ENCODE measurements at places on chromosomes 7 and 10.

DNA sequence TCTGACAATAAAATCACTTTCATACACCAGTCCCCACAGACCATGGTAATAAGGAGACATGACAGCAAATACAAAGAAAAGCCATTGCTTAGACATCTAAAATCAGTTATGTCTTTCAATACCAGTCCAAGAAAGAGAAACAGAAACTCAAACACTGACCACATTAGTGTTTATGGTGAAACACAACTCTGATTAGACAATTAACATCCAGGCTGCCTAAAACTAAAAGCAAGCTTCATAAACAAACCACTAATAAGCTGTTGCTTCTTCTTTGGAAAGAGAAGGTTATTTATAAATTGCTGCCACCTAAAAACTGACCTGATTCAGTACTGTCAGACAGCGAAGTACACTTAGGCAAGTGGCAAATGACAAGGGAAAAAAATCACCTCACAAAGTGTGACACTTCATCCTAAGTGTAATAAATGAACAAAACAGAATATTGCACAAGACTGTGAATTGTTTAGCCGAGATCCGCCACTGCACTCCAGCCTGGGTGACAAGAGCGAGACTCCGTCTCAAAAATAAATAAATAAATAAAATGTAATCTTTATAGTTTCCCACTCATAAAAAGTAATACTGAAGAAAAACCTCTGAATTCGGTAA lies 277.4 kb downstream of the PARD3 start:
- DNase-seq, result no peak

DNA sequence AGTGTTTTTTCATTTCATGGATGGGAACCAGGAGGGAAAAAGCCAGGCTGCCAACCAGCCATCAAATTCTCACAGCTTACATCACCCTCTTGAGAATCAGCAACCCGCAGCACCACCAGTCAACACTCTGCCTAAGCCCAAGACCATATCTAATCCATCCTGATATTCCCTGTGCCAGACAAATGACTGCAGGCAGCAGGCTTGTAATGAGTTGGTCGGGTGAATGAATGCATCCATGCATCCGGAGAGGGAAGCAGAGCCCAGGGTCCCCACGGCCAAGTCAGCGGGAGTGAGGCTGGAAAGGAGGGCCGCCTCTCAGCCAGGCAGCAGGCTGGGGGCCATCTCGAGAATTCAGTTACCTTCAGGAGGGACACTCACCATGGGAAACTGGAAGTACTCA lies 46.9 kb downstream of the SLIT1 start:
- no peak for DNase-seq

DNA sequence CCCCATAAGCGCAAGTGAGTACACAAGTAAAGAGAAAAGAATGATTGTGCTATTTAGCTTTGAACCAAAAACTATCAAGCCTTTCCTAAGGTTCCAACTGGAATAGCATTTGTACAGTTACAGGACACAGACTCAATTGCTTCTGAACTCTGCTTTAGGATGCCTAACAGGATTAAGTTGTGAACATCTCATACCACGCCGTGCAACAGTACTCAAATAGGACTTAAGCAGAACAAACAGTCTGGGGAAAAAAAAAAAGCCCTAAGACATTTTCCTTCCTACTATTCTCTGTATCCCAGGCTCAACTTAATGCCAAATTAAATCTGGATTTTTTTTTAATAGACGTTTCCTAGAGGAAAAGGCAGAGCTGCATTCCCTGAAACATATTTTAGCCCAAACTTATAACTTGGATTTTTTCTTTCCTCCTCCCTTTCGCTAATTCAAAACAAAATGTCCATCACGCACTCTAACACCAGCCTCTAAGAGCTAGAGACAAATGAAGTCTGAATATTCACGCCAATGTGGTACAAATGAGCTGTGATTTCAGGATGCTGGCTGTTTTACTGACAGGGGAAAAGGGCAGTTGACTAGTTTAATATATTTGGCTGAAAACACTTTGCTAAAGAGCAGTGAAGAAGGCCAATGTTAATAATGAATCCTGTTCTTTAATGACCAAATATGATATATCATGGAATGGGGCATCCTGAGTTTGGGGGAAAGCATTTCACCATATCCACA lies 68.6 kb downstream of the CALD1 start:
- no peak for DNase-seq

DNA sequence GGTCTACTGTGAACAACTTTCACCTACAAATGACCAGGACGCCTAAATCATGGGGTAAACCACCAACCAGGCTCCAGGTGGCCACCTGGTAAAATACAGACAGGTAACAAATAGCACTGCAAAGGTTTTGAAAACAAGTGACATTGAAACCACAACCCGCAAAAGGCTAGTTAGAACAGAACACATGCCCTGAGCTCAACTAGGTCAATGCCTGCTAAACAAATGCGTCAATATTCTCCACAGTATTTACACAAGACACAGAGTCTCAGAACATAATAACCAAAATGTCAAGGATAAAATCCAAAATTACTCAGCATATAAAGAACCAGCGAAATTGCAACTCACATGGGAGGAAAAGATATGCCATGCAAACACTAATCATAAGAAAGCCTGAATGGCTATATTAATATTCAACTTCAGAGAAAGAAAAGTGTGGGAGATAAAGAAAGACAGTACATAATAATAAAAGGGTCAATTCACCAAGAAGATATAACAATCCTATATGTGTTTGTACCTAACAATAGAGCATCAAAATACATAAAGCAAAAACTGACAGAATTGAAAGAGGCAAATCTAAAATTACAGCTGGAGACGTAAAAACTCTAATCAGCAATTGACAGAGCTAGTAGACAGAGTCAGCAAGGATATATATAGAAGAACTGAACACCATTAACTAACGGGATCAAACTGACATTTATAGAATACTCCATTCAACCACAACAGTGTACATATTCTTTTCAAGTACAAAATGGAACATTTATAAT lies 47.6 kb downstream of the SMURF1 start:
- no peak for DNase-seq

DNA sequence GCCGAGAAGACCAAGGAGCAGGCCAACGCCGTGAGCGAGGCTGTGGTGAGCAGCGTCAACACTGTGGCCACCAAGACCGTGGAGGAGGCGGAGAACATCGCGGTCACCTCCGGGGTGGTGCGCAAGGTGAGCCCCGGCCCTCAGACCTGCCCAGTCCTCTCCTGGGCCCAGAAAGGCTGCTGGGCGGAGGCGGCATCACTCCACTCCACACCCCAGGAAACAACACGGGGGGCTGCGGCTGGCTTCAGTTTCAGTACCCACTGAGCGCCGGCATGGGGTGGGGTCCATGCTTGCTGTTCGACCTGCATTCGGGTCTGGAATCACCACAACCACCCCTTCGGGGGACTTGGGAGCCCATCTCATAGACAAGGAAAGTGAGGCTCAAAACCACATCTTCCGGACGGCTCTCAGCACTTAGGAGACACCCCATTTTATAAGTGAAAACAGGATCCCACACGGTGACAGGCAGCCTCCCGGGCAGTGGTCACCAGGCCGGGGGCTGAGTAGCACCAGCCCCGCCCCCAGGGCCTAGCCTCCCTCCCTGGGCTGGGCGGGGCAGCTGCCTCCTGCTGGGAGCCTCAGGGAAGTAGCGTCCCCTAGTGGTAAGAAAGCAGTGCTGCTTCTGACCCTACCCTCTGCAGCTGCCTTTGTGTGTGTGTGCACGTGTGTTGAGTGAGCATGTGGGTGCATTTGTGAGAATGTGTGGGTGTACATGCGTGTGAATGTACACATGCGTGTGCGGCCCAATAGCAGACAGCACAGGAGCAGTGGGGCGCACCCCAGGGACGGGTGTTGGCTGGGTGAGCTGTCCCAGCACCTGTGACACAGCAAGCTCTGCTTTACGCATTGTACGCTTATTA lies 1.8 kb downstream of the SNCG start:
- no peak for DNase-seq

- no peak for DNase-seq
These were observed 2.0 kb upstream of the KMT2E start for GRCh38 chr7:105011831-105012502.

DNA sequence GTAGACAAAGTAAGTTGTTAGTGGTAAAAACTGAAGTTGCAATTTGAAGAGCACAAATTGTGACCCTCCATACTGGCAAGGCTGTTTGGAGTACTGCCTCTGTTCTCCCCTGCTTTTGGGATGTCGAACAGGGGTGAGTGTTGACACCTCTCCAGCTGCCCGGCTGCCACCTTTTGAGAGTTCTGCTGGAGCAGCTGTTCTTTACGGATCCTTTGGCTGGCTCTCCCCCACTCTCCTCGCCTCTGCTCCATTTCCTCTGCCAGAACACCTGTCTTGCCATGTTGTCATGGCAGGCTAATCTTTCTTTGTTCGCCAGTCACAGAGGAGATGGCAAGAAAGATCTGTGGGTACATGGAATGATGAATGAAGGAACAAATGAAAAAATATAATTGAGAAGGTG lies 34.9 kb downstream of the INSYN2A start:
- DNase-seq, result no peak

GRCh38 chr10:124605856-124606812 lies 138.0 kb downstream of the FAM53B start:
- no peak for DNase-seq

Data from AG09309 (cell line).